CD4-positive, alpha-beta T cell treated with Interleukin-6 at 100 ng/mL for 8 hours (primary cell): ENCODE measurements at places on chromosomes 4 and X.

DNA sequence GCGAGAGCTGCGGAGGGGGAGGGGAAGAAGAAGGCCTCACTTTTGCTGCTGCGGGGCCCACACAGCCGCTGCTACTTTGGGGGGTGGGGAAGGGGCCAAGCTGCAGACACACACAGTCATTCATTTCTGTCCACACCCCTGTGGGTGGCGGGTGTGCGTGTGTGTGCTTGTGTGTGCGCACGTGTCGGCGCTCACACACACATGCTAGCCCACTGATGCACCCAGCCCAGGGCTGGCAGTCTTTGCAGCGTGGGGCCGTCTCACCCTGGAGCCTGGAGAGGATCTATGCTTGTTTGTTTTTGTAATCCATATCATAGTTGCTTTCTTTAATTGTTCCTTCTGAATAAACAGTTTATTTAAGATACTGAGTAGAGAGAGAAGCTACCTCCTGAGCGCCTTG, 4.0 kb downstream of the DUSP9 start:
- DNase-seq: no peak

DNA sequence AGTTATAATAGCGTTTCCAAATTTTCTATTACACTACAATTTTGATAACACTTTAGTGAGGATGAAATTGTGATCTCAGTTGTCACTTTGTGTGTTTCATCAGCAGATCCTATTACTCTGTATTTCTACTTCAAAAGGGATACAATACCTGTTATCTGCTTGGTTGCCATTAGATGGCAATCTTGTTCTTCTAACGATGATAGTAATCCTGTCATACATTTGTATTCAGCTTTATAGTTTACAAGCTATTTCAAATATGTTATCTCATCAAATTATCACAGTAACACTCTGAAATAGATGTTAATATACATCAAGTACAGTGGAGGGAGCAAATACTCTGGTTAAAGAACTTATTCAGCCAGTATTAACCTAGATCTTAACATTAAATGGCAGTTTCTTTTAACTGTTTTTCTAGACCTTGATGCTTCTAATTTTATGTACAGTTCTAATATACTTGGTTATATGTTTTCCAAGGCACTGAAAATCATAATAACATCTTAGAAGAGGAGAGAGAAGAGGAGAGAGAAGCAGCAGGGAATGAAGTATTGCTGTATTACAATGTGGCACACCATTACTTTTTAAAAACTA, 292.0 kb downstream of the CCSER1 start:
- no peak for DNase-seq

DNA sequence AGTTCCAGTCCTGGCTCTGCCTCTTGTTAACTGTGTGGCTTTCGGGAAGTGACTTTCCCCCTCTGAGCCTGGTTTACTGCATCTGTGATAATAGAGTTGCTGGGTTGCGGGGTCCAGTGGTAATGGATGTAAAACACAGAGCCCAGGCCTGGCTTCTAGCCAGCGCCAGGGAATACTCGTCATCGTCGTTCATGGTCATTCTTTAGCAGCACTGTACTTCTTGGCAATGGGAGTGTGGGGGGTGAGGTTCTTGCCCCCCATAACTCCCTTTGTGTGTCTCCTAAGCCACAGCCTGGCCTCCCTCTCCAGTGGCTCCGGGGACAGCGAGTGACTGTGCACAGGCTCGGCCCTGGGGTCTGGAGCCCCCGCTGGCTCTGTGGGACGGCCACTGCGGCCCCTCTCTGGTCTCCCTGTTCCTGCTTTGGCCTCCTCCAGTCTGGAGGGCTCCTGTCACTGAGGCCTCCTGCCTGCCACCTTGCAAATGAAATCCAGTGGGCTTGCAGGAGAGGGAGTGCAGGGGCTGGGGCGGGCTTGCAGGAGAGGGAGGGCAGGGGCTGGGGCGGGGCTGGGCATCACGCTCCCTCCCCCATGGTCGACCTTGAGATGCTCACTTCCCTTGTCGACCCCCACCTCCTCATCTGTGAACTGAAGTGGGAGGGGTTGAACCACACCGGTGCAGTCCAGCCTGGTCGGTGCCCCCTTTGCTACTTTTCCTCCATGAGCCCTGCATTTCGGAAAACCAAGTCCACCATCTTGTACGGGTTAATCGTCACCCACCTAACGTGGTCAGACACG, 13.2 kb downstream of the PSAPL1 start:
- DNase-seq: no peak

DNA sequence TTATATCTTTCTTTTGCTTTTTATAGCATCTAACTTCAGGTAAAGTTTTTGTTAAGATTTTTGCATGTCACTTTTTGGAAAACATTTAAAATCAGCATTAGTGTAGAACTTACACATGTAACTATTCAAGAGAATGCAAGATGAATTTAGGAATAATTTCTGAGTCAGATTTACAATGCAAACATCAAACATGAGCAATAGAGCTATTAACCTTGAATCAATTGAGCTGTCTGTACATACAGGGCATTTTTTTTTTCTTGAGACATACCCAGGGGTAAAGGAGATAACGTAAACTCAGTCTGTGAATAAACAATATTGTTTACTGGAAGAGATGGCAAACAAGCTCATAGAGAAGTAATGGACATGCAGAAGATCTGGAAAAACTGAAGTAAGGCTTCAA, 311.5 kb downstream of the IL1RAPL2 start:
- no peak for DNase-seq
